ENCODE measurements at places on chromosomes 5 and 9.

GRCh38 chr9:125241863-125242739 is 958 bp upstream of the HSPA5 start:
- DNase-seq: no peak

GRCh38 chr5:14284392-14285148 is 141.4 kb downstream of the TRIO start:
- DNase-seq: no peak

GRCh38 chr5:96427824-96428223 is 5.2 kb downstream of the PCSK1 start:
- no peak for DNase-seq

DNA sequence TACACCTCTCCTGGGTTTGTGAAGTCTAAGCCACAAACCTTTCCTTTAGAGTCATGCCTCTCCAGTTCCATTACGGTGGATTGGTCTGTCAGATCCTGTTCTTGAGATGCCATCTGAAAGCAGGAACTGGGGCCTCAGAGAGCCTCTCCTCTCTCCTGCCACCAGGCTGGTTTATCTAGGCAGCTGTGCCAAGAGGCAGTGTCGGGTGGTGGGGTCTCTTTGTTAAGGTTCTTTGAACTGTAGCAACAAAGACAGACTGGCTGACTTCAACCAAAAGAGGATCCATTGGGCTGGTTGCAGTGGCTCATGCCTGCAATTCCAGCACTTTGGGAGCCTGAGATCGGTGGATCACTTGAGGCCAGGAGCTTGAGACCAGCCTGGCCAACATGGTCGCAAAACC is 66.0 kb upstream of the ANGPTL2 start:
- no peak for DNase-seq

GRCh38 chr5:167940911-167941310 is 350.5 kb upstream of the WWC1 start:
- no peak for DNase-seq

DNA sequence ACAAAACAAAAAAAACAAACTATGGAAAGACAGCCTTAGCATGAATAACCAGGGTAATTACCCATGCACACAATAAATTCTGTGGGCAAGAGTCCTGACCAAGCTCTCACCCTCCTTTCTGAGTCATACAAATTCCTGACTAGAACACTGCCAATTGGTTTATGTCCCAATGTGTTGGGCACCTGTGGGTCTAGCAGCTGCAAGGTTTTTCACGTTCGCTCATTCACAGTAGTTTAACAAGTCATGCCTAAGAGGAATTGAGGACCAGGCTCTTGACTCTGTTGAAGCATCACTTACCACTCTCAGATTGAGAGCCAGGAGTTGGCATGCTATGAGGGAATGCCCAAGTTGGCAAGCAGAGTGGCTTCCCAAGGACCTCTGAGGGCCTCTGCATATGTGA is 205.5 kb upstream of the SLC24A2 start:
- DNase-seq: no peak

DNA sequence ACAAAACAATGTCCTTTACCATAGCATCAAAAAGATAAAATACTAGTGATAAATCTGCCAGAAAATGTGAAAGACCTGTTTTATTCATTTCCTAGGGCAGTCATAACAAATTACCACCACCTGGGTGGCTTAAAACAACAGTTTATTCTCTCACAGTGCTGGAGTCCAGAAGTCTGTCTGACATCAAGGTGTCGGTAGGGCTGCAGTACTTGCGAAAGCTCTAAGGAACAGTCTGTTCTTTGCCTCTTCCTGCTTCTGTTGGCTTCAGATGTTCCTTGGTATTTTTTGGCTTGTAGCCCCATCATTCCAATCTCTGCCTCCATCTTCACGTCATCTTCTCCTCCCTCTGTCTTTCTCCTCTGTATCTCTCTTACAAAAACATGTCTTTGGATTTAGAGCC is 51.0 kb downstream of the PTPDC1 start:
- no peak for DNase-seq

- DNase-seq: no peak
Measured at GRCh38 chr5:50866415-50866814, 200.0 kb downstream of the PARP8 start.

- no peak for DNase-seq
Measured at GRCh38 chr5:31983851-31984250, 190.3 kb downstream of the GOLPH3 start.

- DNase-seq: no peak
Measured at GRCh38 chr5:33491941-33492340, 51.2 kb downstream of the TARS1 start.

GRCh38 chr9:135908093-135908753 is 877 bp upstream of the CAMSAP1 start:
- DNase-seq: no peak

DNA sequence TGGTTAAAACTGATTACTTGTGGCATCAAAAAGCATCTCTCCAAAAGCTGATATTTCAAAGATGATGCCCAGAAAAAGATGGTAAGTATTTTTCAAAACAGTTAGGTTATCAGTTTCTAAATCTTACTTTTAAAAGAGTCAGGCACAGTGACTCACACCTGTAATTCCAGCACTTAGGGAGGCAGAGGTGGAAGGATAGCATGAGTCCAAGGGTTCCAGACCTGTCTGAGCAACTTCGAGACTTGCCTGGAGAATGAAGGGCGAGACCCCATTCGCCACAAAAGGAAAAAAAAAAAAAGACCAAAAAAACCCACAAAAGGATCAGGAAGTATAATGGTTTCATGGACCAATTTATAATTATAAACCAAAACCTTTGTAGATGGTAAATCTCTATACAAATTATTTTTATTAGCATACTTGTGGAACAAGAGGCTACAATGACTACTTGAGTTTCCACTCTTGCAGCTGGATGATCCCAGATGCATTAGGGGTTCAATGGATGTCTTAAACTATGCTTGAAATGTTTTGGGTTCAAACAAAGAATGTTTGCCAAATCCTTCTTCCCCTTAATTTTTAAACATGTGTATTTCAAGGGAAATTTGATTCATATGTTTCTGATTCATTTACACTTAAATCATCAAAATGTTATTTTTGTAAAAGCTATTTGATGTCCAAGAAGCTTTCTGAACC is 96.1 kb downstream of the ADAMTSL1 start:
- no peak for DNase-seq

DNA sequence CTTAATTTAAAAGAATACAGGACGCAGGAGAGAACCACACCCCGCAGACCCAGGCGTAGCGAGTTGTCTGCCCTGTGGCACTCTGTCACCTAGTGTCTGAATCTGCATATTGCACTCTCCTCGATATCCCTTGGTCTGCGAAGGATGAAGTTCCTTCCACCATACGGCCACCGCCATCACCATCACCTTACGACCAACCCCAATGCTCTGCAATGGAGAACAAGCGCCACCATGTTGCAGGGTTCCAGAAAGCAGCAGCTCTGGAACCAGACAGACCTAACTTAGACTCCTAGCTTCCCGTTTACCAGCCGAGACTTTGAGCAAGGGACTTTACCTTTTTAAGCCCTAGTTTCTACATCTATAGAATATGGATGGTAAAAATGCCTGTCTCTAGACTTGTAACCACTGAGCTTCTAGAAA is 77.4 kb upstream of the DMRT1 start:
- no peak for DNase-seq

DNA sequence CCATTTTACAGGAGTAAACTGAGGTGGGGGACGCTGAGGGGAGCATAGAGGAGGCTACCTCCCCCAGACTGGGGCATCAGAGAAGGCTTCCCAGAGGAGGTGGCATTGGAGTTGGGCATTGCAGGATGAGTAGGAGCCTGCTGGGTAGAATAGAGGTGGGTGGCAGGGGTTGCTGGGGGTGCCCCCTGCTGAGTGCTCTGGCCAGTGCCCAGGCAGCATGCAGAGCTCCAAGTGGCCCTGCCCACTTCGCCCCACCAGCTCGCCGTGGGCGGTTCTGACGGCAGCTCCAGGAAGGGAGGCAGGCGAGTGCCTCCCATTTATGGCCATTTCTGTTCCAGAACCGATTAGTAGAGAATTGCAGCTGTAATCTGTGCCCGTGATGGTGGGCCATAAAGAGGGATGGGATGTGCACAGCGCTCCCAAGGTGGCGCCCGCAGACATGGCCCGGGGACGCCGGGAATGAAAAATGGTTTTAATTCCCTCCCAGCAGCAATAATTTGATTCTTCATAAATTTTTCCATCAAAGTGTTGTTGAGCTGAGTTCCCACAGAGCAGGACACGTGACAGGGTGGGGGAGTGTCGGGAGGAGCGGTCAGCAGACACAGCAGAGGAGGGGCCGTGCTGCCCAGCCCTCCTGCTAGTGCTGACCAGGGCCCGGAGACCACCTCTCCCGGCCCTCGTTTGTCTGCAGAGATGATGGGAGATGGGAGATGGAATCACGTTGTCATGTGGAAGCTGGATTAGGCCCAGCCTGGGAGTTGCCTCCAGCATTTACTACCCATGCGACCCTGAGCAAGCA is 75.5 kb downstream of the LMX1B start:
- DNase-seq: no peak

DNA sequence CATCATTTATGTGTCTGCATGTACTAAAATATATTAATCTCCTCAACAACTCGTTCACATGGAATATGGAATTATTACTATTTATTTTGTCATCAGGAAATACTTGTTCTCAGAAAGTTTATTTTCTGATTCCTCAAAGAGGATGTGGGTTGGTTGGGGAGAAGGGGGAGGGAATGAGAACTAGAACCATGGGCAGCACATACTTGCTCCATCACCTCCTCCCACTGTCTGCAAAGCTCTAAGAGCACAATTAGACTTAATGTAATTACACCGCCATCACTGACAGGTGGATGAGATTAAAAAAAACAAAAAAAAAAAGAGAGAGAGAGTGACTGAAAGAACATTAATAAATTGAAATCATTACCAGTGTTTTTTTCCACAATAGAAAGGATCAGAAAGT is 98.2 kb downstream of the OXCT1 start:
- no peak for DNase-seq

DNA sequence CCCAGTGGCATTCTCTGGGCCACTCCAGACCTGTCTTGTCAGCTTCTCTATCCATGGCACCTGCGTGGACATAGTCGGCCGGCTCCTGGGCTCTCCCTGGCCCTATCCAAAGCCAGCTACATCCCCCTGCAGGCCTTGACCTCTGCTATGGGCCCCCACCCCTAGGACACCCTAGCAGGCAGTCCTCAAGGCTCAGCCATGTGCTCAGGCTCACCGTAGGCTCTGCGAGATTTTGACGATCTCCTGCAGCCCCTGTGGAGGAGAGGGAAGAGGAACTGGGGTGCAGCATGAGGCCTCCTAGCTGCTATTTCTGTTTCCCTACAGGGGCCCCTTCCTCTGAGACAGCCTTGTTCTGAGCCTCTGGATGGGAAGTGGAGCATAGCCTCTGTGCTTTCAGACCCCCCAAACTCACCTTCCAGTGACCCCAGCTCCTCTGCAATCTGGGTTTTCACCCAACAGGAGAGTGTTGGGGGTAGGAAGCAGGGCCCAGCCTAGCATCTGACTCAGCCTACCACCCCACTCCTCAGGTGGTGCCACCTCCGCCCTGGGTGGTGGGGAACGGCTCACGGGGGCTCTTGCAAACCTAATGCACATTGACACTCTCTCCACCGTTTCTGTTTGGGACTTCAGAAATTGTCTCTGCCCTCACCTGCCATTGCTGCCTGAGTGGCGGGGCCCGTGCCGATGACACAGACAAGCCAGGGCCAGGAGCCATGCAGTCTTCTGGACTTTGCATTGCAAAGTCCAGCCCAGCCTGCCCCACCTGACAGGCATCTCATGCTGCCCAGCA is 36.7 kb downstream of the HRH2 start:
- no peak for DNase-seq

DNA sequence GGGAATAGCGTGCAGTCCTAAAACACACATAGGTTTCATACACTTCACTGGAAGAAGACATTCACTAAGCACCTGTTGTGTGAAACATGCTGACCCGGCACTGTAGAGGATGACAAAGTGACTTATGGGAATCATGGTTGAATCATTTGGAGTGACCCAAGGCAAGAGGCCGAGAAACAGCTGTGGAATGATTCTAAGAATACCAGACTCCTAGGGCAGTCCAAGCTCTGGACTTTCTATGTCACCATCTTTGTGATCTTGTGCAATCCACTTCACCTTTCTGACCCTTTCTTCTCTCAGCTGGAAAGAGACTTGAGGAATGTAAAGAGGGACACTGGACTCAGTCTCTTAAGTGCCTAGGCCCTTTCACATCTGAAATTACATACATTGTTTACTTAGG is 13.1 kb downstream of the MSANTD3 start:
- no peak for DNase-seq

GRCh38 chr5:55535199-55535905 is 588 bp upstream of the PLPP1 start:
- no peak for DNase-seq

DNA sequence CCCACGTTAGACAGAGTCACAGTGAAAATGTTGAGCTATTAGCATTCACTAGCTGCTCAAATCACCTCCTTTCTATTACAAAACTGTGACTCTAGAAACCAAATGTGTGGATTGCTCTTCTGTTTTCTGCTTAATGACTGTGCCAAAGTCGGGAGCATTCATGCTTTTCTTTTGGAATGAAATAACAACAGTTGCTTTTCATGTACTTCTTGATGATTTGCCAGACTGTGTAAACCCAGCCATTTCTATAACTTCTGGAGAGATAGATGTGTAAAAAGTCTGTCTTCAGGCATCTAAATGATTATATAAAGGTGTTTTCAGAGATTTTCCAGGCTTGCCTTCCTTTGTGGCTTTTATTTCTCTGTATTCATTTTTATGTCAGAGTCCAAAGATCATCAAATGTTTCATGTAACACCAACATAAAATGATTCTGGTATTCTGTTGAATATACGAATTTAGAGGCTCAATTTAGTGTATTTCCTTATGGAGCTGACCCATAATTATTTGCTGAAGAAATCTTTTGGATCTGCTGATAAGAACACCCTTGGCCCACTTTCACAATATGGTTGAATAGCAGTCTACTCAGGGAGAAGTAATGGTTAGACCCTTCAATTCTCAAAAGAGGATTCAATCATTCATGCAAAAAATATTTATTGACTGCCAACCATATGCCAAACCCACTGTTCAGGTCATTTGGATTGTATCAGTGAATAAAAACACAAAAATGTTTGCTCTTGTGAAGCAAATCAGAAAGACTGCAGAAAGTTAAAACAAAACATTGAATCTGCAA is 581.2 kb downstream of the CDH18 start:
- no peak for DNase-seq

DNA sequence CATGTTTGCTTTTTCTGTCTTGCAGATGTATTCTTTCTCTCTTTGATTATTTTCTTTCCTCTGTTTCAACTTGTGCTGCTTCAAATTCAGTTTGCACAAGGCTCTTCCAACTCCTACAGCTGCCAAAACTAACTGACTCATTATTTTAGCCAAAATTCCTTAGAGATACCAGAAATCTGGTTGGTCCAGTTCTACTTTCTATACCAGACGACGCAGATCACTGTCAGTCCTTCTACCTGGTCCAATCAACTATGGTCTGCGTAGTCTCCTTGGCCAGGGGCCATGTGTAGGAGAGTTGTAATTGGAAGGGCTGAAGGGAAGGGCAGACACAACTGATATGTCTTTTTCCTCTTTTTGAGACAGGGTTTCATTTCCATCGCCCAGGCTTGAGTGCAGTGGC is 51.9 kb upstream of the JAK2 start:
- DNase-seq: no peak

GRCh38 chr5:123285122-123286023 is 137.8 kb downstream of the CEP120 start:
- DNase-seq: no peak

- no peak for DNase-seq
Measured at GRCh38 chr9:17422994-17423680, 155.7 kb upstream of the SH3GL2 start.

All from cortex of kidney (tissue), 1 donor.